ENCODE measurements at places on chromosomes 2 and 18.

GRCh38 chr2:127138281-127138680 is 31.3 kb upstream of the BIN1 start:
- no peak for DNase-seq

GRCh38 chr2:205324355-205324754 is 357.9 kb upstream of the NRP2 start:
- no peak for DNase-seq

DNA sequence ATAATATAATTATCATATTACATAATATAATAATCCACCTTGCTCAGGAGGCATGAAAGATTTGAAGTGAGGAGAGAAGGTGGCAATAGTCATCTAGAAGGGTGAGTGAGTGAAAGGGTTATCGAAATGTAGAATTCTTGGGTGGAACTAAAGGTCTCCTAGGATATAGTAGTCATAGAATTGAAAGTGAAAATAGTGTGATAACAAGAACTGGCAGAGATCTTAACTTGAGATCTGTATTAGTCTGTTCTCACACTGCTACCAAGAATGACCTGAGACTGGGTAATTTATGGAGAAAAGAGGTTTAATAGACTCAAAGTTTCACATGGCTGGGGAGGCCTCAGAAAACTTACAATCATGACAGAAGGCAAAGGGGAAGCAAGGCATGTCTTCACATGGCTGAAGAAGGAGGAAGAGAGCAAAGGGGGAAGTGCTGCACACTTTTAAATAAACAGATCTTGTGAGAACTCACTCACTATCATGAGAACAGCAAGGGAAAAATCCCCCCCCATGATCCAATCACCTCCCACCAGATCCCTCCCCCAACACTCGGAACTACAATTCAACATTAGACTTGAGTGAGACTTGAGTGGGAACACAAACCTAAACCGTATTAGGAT is 351.5 kb downstream of the NR4A2 start:
- no peak for DNase-seq

GRCh38 chr2:27903018-27903417 is 12.5 kb downstream of the BABAM2 start:
- no peak for DNase-seq

DNA sequence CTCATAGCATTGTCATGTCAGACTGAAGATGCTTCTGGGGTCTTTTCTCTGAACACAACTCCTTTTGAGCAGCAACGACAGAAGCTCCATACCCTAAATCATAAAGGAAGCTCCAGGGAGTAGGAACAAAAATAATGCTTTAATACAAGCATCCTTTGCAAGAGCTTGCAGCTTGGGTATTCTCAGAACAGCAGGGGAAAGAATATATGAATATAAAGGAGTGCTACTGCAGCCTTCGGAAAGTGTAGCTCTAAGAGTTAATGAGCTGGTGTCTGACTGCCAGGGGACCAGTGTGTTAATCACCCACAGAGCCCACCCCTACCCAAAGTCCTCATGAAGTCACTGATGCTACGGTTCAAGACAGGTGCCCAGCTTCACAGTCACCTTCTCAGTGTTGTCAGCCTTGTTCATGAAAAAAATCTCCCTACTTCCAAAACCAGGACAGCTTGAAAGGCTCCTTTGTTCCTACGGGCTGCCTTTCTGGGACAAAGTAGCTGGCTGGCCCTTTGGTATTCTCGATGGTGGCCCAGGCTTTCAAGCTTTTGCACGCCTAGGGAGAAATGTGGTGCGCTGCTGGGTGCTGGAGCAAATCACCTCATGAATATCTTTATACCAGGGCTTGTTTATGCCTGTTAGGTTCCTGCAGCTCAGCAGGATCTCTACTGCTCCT is 259.7 kb downstream of the CMPK2 start:
- DNase-seq, result no peak

GRCh38 chr2:48080534-48081316 is 174.4 kb upstream of the FBXO11 start:
- no peak for DNase-seq

GRCh38 chr2:209121691-209122090 is 302.2 kb upstream of the MAP2 start:
- DNase-seq, result no peak

- DNase-seq, result peak; percentile 74
Observed at GRCh38 chr18:13603304-13604019, 122.9 kb downstream of the FAM210A start.

DNA sequence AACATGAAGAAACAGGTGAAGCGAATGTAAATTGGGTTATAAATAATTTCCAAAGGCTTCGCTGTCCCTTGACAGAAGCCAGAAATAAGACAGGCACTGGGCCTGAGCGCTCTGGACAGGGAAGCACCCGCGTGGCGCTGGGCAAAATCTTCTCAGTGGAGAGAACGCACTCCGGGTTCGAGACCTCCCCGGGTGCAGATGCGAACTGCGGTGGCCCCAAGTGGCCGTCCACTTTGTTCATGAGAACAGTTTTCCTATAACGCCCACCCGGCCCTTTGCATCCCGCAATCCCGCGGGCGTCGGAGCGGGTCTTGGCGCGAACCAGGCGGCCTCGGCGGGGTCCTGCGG is 651 bp upstream of the DPYSL5 start:
- DNase-seq, result no peak

DNA sequence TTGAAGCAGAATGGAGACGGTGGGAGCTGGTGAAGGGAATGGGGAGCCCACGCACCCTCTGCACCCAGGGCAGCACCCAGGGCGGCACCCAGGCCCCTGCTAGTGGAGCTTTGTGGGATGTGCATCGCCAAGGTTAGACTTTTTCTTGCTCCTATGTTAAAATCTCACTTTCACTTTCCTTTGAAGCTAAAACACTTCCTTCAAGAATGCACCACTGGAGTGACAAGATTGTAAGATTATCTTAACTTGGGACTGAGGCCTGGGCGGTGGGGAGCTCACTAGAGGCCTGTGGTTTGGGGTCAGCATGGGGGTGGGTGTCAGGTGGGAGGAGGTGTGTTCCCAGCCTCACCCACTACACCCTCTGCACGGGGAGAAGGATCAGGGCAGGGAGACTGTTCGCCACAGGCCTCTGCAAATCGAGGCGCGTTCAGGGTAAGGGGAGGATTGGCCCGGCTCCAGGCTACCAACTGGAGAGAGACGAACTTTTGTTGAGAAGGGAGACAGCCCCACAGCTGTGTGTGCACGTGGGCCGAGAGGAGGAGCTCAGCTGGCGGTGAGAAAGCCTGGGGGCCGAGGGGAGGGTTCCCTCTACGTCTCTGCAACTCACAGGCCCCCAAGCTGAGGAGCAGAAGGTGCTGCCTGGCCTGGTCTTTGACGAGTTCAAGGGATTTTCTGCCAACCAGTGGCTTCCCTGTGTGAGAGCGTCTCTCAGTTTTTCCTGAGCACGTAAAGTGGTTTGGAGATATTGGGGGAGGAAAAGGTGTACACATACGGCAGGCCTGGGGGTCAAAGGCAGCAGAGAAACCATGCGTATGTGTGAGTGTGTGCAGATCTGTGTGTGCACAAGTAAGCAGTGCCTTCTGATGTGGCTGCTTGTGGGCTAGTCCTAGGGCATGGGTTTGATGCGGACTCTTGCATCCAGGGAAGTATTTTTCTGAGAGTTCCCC is 147.7 kb downstream of the KLHL29 start:
- DNase-seq, result peak; percentile 46

All from right cardiac atrium (tissue), 5 donors.